Kidney (tissue), 22 donors: ENCODE measurements at places on chromosomes 6 and 20. TPM values are rescaled to one million over a fixed set of nuclear protein-coding genes. Genes with fewer than 3 reads are reported as not detected.
A peak's percentile ranks its signal among the peaks of the same experiment; 100 is the strongest.

GRCh38 chr6:28446818-28447511, 3.7 kb upstream of the ZSCAN23 start:
- H3K27ac ChIP-seq = no peak overlapping the region
- H3K4me1 ChIP-seq = no peaks in the 10 kb centered on the region
- H3K27me3 ChIP-seq = no peaks in the 10 kb centered on the region
- H3K4me3 ChIP-seq = no peak overlapping the region

GRCh38 chr20:47708953-47709833, 76.1 kb downstream of the SULF2 start:
- no peaks in the 10 kb centered on the region for H3K4me1 ChIP-seq
- no peaks in the 10 kb centered on the region for H3K27me3 ChIP-seq
- DNase-seq = no peak
- no peak overlapping the region for H3K27ac ChIP-seq
- H3K36me3 ChIP-seq = no peaks in the 10 kb centered on the region

- H3K27ac ChIP-seq = no peak overlapping the region
- DNase-seq = no peak
- no peaks in the 10 kb centered on the region for H3K27me3 ChIP-seq
- no peaks in the 10 kb centered on the region for H3K36me3 ChIP-seq
These were observed 172.5 kb upstream of the JARID2 start for GRCh38 chr6:15073344-15073789.

DNA sequence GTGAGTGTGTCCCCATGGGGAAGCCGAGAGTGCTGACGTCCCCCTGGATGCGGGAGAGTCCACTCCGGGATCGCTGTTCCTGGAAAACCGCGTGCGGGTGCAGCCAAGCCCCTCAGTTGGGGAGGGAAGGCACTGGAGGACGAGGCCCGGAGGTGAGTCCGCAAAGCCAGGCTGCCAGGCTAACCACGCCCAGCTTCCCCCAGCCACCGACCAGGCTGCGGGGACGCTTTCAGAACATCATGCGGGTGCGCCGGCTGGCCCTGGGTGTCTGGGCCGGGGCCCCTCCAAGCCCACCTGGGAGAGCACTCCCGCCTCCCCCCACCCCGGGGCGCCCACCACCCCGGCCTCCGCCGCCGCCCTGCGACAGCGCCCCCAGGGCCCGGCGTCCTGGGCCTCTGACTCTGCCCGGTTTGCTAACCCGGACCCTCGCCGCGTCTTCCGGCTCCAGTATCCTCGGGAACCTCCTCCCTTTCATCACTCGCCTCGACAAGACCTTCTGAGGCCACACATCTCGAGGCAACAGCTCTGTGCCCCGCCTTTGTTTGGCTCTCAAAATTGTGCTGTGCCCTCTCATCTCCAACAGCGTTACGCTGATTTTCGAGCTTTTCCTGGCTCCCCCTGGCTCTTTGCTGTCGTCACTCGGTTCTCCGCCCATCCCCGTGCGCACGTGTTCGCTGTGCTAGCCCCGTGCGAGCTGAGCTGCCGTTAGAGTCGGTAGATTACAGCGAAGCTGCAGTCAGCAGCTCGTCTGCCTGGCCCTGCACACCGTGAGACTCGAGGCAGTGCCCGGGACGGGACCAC, 47.1 kb upstream of the ENTPD6 start:
- no peaks in the 10 kb centered on the region for H3K36me3 ChIP-seq
- H3K27me3 ChIP-seq = peaks cover 4% of the 10 kb centered on the region
- peak; percentile 75 for DNase-seq
- H3K4me1 ChIP-seq = peaks cover 6% of the 10 kb centered on the region
- H3K27ac ChIP-seq = no peak overlapping the region

DNA sequence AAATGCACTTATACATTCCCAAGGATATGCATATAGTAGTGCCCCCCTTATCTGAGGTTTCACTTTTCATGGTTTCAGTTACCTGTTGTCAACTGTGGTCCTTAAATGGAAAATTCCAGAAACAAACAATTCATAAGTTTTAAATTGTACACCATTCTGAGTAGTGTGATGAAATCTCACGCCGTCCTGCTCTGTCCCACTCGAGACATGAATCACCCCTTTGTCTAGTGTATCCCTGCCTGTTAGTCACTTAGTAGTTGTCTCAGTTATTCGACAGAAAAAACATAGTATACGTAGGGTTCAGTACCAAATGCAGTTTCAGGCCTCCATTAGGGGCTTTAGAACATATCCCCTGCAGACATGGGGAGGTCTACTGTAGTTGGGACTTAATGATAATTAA, 57.0 kb downstream of the MAP1LC3A start:
- H3K4me1 ChIP-seq = no peaks in the 10 kb centered on the region
- H3K27me3 ChIP-seq = no peaks in the 10 kb centered on the region

- no peak for DNase-seq
- peaks cover 7% of the 10 kb centered on the region for H3K36me3 ChIP-seq
- no peak overlapping the region for H3K27ac ChIP-seq
- no peaks in the 10 kb centered on the region for H3K27me3 ChIP-seq
- H3K4me1 ChIP-seq = peaks cover 46% of the 10 kb centered on the region
- H3K4me3 ChIP-seq = peak overlapping the region; percentile 30
These were observed 3.2 kb downstream of the RBM38 start for GRCh38 chr20:57394121-57395082.

GRCh38 chr6:15904651-15905376, 224.1 kb upstream of the MYLIP start:
- no peak overlapping the region for H3K27ac ChIP-seq
- peaks cover 4% of the 10 kb centered on the region for H3K4me1 ChIP-seq
- H3K27me3 ChIP-seq = no peaks in the 10 kb centered on the region
- H3K36me3 ChIP-seq = no peaks in the 10 kb centered on the region

DNA sequence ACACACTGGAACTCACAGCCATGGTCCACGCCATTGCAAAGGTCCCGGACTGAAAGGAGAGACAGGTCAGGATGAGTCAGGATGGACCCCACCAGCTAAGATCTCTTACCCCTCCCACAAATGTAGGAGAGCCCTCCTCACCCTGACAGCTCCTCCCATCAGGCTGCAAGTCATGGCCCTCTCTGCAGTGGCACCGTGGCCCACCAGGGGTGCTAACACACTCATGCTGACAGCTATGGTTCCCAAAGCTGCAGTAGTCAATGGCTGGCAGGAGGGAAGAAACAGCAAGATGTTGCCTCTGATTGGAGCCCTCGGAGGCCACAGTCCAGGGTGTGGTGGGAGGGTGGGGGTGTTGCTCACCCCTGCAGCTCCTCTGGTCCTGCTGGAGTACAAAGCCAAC, 5.7 kb upstream of the RBPJL start:
- peaks cover 4% of the 10 kb centered on the region for H3K27me3 ChIP-seq
- no peak for DNase-seq
- H3K36me3 ChIP-seq = no peaks in the 10 kb centered on the region
- H3K27ac ChIP-seq = no peak overlapping the region

DNA sequence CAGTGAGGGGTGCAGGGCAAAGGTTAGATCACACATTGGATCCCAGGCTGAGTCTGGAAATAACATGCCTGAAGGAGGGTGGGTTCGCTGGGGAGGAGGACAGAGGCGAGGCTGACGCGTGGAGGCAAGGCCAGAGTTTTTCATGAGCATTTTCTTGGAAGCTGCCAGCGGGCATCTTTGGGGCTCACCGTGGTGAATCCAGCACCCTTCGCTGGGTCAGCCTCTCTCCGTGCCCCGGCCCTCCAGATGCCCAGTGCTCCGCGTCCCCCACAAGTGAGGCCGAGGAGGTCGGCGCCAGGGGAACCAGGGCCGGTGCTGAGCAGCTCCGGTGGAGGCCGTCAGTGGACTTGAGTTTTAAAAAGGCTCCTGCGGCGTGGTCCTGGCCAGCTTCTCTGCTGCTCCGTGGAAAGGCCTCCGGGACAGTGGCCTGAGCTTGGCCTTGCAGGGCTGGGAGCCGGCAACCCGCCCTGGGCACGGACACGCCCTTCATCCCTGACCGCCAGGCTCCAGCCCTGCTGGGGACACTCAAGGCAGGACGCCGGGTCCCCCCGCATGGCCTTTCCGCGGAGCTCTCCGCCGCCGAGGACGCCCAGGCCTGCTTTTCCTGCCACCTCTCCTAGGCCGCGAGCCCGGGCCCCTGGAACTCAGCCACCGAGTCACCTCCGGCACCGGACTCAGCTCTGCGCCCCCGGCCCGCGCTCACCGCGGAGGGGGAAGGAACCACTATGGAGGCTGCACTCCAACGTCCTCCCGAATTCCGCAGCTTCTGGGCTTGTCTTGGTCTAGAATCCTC, 114.3 kb downstream of the THBS2 start:
- H3K4me1 ChIP-seq = no peaks in the 10 kb centered on the region
- no peak overlapping the region for H3K4me3 ChIP-seq
- H3K27me3 ChIP-seq = no peaks in the 10 kb centered on the region
- H3K27ac ChIP-seq = no peak overlapping the region

- H3K4me1 ChIP-seq = no peaks in the 10 kb centered on the region
- no peak overlapping the region for H3K4me3 ChIP-seq
- no peak overlapping the region for H3K27ac ChIP-seq
- no peak for DNase-seq
- H3K36me3 ChIP-seq = no peaks in the 10 kb centered on the region
These were observed 27.0 kb upstream of the SSTR4 start for GRCh38 chr20:23007886-23008655.

GRCh38 chr20:52410182-52410647, 218.6 kb upstream of the ZFP64 start:
- H3K4me3 ChIP-seq = no peak overlapping the region
- no peaks in the 10 kb centered on the region for H3K27me3 ChIP-seq
- DNase-seq = peak; percentile 43
- no peak overlapping the region for H3K27ac ChIP-seq

- no peaks in the 10 kb centered on the region for H3K4me1 ChIP-seq
- H3K27me3 ChIP-seq = no peaks in the 10 kb centered on the region
- H3K27ac ChIP-seq = no peak overlapping the region
- H3K36me3 ChIP-seq = no peaks in the 10 kb centered on the region
These were observed 329.2 kb downstream of the DHX35 start for GRCh38 chr20:39291301-39291700.

The ADGB gene
- total RNA-seq = not detected

The TRIM31 gene
- total RNA-seq = 0.22 TPM

The EFCAB8 gene
- total RNA-seq = 0.13 TPM

The HINT3 gene
- total RNA-seq = 21.4 TPM

The IRF4 gene
- total RNA-seq = 23.7 TPM

The TRIM38 gene
- 27.9 TPM for total RNA-seq

The MRAP2 gene
- 5.0 TPM for total RNA-seq

The CLPSL1 gene
- not detected for total RNA-seq
